ENCODE measurements at places on chromosomes 12 and 14. TPM values are rescaled to one million over a fixed set of nuclear protein-coding genes. Genes with fewer than 3 reads are reported as not detected.

GLTP gene
- 16.6 TPM for total RNA-seq

CLEC1A gene
- total RNA-seq = not detected

C12orf60 gene
- 5.4 TPM for total RNA-seq

ZC2HC1C gene
- 0.90 TPM for total RNA-seq

RIPK3 gene
- not detected for total RNA-seq

DPF3 gene
- total RNA-seq = not detected

DAO gene
- total RNA-seq = not detected

ERGIC2 gene
- total RNA-seq = 108 TPM

DDHD1 gene
- total RNA-seq = 20.2 TPM

LHX5 gene
- total RNA-seq = 48.4 TPM

WDHD1 gene
- 62.3 TPM for total RNA-seq

GPR65 gene
- not detected for total RNA-seq

CLEC9A gene
- not detected for total RNA-seq

PPHLN1 gene
- total RNA-seq = 81.5 TPM

PDZRN4 gene
- 0.09 TPM for total RNA-seq

GRCh38 chr14:54232735-54233134, 164.1 kb upstream of the CDKN3 start:
- DNase-seq = no peak
- H3K36me3 ChIP-seq = no peaks in the 10 kb centered on the region
- no peak overlapping the region for H3K27ac ChIP-seq
- peaks cover 19% of the 10 kb centered on the region for H3K4me1 ChIP-seq

GRCh38 chr14:95221531-95221930, 64.2 kb upstream of the DICER1 start:
- no peak for DNase-seq
- H3K27me3 ChIP-seq = peaks cover 7% of the 10 kb centered on the region
- H3K4me1 ChIP-seq = peaks cover 20% of the 10 kb centered on the region
- H3K36me3 ChIP-seq = no peaks in the 10 kb centered on the region

DNA sequence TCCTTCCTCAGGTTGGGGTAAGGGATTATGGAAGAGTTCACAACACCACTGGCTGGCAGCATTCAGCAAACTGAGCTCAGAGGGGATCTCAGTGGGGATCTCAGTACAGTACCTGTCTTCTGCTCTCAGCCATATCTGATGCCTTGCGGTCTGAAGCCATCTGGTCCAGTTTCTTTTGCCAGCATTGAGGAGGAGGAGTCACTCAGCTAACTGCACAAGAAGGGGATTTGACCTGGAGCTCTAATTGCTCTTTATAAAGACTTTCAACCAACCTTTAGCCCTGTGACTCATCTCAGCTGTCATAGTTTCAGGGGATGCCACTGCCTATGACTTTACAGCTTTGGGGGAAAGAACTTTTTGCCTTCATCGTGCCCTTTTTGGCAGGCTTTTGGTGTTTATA, 44.9 kb downstream of the JKAMP start:
- no peak overlapping the region for H3K27ac ChIP-seq
- no peak for DNase-seq
- H3K4me3 ChIP-seq = no peak overlapping the region

DNA sequence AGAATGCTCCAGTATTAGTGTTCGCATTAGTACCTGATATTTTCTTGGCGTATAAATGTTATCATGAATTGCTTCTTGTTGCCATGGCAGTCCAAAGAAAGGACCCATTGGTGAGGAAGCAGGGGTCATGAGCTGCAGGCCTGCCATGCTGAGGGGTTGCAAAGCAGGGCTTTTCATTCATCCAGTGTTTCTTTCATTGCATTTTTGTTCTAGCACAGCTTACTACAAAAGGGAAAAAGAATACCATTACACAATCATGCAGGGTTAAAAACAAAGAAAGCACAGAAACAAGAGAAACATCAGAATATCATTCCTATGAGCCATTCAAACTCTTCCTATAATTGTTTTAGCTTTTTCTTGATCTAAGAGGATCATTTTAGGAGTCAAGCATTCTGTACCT, 24.0 kb downstream of the DICER1 start:
- no peaks in the 10 kb centered on the region for H3K27me3 ChIP-seq
- H3K27ac ChIP-seq = peak overlapping the region; percentile 67
- H3K4me1 ChIP-seq = peaks cover 50% of the 10 kb centered on the region
- peak; percentile 68 for DNase-seq
- peak overlapping the region; percentile 24 for H3K4me3 ChIP-seq

DNA sequence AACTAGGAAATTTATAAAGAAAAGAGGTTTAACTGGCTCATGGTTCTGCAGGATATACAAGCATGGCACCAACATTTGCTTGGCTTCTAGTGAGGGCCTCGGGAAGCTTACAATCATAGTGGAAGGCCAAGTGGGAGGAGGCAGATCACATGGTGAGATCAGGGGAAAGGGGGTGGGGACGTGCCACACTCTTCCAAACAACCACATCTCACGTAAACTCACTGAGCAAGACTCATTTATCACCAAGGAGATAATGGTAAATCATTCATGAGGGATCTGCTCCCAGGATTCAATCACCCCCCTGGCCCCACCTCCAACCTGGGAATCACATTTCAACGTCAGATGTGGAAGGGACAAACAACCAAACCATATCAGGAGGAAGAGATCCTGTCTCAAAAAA, 35.8 kb downstream of the NUMB start:
- no peak overlapping the region for H3K27ac ChIP-seq
- no peaks in the 10 kb centered on the region for H3K27me3 ChIP-seq
- DNase-seq = no peak
- H3K4me3 ChIP-seq = no peak overlapping the region

GRCh38 chr12:117067016-117067415, 32.2 kb downstream of the TESC start:
- DNase-seq = no peak
- no peak overlapping the region for H3K27ac ChIP-seq
- H3K4me1 ChIP-seq = no peaks in the 10 kb centered on the region

GRCh38 chr14:67493092-67493717, 4.7 kb upstream of the TMEM229B start:
- DNase-seq = no peak
- H3K27me3 ChIP-seq = no peaks in the 10 kb centered on the region
- H3K4me3 ChIP-seq = no peak overlapping the region

DNA sequence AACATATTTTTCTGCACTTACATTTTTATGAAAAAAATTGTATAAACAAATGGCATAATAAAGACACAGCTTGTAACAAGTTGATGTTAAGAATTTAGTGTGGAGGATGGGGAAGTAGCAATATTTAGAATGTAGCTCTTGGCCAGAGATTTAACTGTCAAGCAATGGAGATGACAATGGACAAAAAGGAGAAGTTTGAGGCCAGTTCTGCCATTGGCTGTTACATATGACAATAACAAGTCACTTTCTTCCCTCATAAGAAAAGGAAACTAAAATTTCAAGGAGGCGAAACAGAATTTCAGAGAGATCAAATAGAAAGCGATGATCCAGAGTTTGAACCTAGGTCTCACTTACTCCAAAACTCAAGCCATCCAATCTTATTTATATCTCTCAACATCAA, 122.8 kb upstream of the CCDC175 start:
- no peak overlapping the region for H3K27ac ChIP-seq
- H3K4me1 ChIP-seq = no peaks in the 10 kb centered on the region
- H3K4me3 ChIP-seq = no peak overlapping the region
- no peaks in the 10 kb centered on the region for H3K36me3 ChIP-seq
- no peaks in the 10 kb centered on the region for H3K27me3 ChIP-seq

DNA sequence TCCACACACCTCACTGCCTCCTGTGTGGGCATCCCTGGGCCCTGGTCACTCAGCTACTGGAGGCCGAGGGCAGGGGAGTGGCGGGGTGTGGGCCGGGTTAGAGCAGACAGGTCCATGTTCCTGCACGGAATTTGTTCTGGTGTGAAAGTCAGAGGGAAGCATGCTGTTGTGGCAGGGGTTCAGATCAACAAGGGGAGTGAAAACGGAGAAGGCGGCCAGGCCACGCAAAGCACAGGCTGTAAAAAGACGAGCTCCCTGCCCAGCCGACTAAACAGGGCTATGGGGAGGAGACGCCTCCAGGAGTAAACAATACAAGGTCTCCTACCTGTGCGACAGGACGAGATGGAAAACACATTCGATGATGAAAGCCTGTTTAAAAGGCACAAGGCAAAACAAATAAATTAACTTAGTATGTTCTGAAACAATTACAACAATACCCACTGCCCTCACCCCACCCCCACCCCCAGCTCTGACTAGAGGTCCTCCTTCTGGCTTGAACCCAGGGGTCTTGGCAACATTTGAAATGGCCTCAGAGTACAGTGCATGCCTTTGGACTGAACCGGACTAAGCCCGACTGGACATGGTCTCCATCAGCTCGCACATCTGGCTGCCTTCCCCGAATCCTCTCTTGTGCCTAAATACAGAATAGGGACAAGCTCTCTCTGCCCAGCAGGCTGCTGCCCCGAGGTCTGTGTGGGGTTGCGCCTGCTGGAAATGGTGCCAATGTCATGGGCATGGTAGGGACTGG, 274.9 kb upstream of the DIO3 start:
- no peaks in the 10 kb centered on the region for H3K4me1 ChIP-seq
- no peaks in the 10 kb centered on the region for H3K27me3 ChIP-seq
- no peak overlapping the region for H3K27ac ChIP-seq
- DNase-seq = no peak
- no peak overlapping the region for H3K4me3 ChIP-seq

- H3K4me1 ChIP-seq = no peaks in the 10 kb centered on the region
- DNase-seq = no peak
- H3K27ac ChIP-seq = no peak overlapping the region
- H3K4me3 ChIP-seq = no peak overlapping the region
- H3K27me3 ChIP-seq = no peaks in the 10 kb centered on the region
Measured at GRCh38 chr14:89669193-89669592, 252.2 kb upstream of the FOXN3 start.

DNA sequence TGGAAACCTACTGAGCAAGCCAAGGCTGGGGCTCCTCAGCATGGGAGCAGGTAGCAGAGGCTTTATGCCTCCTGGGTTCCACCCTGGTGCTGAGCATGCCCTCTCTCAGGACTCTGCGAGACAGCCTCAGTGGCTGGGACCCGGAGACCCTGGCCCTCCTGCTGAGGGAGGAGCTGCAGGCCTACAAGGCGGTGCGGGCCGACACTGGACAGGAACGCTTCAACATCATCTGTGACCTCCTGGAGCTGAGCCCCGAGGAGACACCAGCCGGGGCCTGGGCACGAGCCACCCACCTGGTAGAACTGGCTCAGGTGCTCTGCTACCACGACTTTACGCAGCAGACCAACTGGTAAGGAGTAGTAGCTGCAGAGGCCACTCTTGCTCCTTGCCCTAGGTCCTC, 8.4 kb downstream of the ESPL1 start:
- peaks cover 4% of the 10 kb centered on the region for H3K36me3 ChIP-seq
- no peak for DNase-seq
- no peaks in the 10 kb centered on the region for H3K27me3 ChIP-seq
- H3K4me3 ChIP-seq = no peak overlapping the region

GRCh38 chr14:36741858-36742257, 80.2 kb downstream of the PAX9 start:
- no peak overlapping the region for H3K27ac ChIP-seq
- DNase-seq = no peak
- H3K27me3 ChIP-seq = no peaks in the 10 kb centered on the region

DNA sequence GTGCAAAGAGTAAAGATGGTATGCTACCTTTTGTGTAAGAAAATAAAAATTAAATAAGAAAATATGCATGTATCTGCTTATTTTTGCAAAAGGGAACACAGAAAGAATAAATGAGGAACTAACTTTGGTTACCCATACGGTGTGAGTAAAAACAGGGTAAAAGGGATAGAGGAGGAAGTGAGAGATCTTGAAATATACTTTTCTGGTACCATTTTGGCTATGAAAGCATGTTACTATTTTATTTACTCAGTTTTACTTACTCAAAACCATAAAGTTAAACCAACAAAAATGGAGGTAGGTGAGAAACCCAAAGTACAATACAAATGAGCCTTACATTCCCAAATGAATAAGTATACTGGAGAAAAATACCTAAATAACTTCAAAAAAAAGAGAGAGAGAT, 122.0 kb upstream of the EGLN3 start:
- H3K27me3 ChIP-seq = no peaks in the 10 kb centered on the region
- H3K36me3 ChIP-seq = no peaks in the 10 kb centered on the region
- no peak for DNase-seq
- no peak overlapping the region for H3K4me3 ChIP-seq
- H3K27ac ChIP-seq = no peak overlapping the region

DNA sequence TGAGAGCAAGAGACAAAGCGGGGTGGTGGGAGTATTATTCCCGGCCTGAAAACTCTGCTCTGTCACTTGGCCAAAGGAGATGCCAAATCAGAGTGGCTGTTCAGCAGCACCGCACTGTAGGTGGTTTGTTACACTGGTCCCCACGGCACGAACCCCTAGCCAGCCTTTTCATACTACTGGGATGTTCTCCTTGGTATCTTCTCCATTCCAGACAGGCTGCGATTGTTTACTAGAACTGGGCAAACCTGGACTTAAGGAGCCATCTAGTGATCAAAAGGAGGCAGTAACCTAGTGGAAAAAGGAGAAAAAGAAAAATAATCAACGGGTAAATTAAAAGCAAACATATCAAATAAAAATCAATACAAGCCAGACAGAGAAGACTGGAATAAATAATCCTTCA, 58.9 kb upstream of the TMTC2 start:
- H3K4me3 ChIP-seq = no peak overlapping the region
- H3K4me1 ChIP-seq = peaks cover 14% of the 10 kb centered on the region
- no peaks in the 10 kb centered on the region for H3K36me3 ChIP-seq
- peak; percentile 64 for DNase-seq

GRCh38 chr14:67396381-67396970, 15.5 kb downstream of the PLEK2 start:
- no peaks in the 10 kb centered on the region for H3K36me3 ChIP-seq
- H3K4me1 ChIP-seq = no peaks in the 10 kb centered on the region
- DNase-seq = no peak
- no peak overlapping the region for H3K27ac ChIP-seq
